ENCODE measurements at places on chromosomes 7 and 10.

DNA sequence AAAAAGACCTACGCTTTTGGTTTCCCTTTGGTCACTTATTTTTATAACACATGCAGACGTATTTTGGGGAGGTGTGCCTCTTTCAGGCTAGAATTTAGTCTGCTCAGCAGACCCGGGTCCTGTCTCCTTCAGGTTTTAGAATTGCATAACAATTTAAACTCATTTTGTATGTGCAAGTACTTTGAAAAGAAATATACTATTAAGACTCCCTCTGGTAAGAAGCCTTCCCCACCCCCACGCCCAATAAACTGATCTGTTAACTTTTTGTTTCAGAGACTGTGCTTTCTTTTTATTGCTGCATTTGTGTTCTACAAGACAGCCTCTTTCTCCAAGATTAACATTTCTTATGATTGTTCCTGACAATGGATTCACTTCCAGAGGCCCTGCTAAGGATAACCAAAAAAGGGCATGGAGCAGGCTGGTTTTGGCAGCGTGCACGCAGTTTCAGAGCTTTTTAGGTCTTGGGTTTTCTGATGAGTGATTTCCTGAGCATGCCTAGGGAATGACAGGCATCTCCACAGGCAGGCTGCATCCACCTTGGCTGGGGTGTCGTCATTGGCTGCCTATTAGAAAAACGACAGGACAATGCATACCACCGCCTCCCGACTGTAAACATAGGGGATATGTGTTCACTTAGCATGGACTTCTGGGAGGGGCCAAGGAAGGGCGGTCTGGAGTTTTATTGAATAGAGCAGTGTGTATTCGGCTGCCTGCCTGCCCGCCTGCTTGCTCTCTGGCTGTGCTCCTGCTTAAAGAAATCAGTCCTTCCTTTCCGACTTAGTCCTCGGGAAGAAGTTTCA, at the start of gene CALD1:
TSS of gene CALD1 (plus strand) at position 694 of the 800 bp plus-strand sequence. CDS start 88,100 bp downstream, outside the sequence.
- peak; percentile 97 for DNase-seq

GRCh38 chr7:136403591-136403990, 426.4 kb upstream of the MTPN start:
- no peak for DNase-seq

DNA sequence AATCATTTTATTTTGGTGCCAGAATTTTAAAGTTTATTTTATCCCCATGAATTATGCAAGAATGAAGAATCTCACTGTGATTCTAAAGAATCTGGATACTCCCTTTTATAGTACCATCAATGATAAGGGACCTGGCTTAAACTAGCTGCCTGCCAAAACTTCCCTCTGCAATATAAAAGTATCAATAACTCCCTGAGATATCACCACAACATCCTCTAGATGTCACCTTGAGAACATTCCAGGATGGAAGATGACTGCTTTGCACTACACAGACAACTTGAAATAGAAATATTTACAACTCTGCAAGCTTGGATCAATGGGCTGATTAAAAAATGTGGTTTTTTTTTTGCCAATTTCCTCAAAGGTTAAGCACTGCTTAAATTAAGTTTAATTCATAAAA, 142.1 kb downstream of the SLC25A13 start:
- DNase-seq, result no peak

DNA sequence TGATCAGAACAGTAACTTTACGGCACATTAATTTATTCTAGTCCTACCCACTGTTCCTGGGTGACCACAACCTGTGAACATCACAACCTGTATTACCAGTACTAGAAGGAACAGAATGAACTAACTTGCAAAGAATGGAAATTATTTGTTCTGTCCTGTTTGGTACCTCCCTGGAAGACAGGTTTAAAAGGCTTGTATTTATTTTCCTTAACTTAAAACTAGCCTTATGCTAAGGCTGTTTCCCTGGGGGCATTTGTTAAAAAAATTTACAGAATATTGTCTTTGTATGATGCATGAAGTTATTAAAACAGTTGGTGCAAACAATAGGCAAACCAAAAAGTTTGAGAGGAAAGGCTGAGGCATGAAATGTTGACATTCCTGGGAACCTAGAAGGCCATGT, 132.7 kb downstream of the DNAJC1 start:
- no peak for DNase-seq

DNA sequence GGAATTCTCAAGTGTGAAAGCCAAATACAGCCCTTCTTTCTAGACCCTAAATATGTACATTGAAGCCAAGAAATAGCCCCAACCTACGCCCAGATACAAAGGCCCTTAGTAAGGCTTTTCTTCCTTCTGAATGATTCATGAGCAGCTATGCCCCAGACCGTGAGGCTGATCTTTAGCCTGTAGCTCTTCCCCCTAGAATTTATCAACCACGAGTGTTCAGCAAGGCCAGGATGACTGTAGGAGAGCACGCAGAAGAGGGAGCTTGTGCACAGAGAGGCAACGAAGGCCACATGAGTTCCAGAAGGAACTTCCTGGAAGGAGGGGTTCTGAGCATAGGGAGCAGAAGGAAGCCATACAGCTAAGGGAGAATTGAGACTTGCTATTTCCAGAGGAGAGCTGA, 53.0 kb upstream of the HABP2 start:
- DNase-seq, result no peak

DNA sequence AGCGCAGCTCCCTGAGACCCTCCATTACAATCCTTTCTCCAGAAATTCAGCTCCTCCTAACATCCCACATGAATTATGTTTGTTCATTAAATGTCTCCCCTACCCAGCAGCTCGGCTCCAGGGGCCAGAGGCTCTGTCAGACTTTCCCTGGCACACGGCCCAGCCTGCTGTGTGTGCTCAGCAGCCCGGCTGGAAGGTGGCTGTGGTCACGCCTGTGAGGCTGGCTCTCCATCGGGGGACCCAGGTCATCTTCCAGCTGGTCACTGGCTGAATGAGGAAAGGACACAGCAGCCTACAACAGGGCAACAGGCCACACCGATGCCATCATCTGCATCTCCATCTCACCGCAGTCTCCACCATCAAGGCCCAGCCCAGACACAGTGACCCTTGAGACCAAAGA, 219.8 kb downstream of the MAD1L1 start:
- no peak for DNase-seq

DNA sequence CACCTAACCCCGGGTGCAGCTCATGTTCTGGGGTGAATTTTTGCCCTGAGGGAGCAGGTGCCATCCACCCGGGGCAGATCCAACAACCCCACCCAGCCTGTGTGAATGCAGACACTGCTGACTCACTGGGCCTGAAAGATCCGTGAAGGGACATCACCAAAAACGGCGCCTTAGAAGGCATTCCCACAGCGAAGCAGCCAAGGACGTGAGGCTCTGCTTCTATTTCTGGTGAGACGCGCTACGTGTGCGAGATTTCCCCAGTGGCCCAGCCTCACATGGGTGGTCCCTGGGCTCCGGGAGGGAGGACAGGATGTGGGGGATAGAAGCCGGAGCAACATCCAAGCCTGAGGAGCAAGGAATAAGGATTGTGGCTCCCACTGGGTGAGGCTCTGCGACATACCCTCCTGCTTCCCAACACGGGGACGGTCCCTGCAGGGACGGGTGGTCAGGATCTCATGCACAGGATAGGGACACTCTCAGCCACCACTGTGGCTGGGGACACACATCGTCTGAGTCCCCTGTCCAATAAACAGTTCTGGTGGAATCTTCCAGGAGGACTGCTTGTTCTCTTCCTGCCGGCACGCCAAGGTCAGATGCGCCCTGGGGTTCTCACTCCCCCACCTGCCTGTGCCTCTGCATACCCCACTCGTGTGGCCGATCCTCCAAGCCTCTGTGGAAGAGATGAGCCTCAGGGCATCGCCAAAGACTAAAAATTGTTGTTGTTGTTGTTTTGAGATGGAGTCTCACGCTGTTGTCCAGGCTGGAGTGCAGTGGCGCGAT, 70.2 kb downstream of the ZRANB1 start:
- DNase-seq, result no peak

- no peak for DNase-seq
These were observed 29.6 kb downstream of the CASP7 start for GRCh38 chr10:113709221-113709838.

GRCh38 chr7:73890555-73891147, 29.7 kb downstream of the TMEM270 start:
- DNase-seq, result no peak

GRCh38 chr7:103445228-103446048, 569 bp downstream of the SLC26A5 start:
- peak; percentile 60 for DNase-seq

DNA sequence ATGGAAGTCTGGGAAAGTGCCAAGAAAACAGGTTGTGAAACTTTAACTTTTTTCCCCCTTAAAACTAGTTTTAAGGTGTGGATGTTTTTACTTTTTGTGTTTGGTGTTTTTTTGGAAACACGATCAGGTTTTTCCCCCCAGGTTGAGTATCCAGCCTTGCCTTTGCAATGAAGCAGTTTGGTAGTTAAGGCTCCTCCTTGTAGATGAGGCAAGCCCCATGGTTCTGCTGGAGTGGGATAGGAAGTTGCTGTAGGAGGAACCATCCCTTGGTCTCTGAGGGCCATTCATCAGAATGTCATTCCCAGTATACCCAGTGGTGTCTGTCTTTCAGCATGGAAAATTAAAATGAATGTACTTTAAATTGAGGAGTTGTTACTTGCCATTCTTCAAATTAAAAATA, 2.7 kb downstream of the CUL1 start:
- DNase-seq, result peak; percentile 36

- peak; percentile 56 for DNase-seq
These were observed 155.1 kb downstream of the ETV1 start for GRCh38 chr7:13834328-13834761.

GRCh38 chr7:146479040-146479439, 362.4 kb downstream of the CNTNAP2 start:
- no peak for DNase-seq

- DNase-seq, result peak; percentile 14
These were observed 60.4 kb downstream of the LRRC17 start for GRCh38 chr7:102973096-102973802.

DNA sequence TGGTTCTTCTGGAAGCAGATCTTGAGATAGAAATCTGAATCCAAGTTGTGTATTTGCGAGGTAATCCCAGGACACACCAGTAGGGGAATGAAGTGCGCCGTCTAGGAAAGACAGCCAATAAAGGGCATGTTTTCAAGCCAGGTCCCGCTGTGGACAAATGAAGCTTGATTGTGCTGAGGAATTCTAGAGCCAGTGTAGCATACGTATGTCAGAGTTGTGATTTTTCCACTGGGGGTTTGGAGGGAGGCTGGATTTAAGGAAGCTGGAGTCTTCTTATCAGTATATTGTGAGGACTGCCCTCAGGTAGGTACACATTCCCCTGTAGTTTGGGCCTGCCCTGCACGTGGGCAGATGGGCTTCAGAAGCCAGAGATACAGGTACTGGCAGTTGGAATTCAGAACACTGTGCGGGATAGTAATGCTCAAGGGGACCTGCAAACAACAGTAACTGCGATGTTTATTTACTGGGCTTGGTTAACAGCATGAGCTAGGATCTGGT, 50.9 kb downstream of the GALNT11 start:
- peak; percentile 83 for DNase-seq

DNA sequence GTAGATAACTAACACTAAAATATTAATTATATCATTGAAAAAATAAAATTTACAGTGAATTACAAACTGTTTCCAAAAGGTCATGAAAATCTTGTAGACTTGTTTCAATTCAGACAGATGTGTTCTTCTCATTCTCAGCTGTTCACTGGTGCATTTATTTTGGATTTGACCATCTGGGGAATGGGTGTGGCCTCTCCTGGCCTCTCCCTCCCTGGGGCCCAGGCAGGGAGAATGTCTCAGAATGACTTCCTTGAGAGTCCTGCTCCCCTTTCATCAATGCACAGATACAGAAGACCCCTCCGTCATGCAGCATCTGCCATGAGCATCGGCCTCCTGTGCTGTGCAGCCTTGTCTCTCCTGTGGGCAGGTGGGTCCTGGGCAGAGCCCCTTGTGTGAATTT, 192.8 kb upstream of the PRSS58 start:
- no peak for DNase-seq

GRCh38 chr10:93680412-93681047, 21.9 kb downstream of the FRA10AC1 start:
- peak; percentile 27 for DNase-seq

GRCh38 chr10:93065675-93066543, 5.3 kb downstream of the CYP26C1 start:
- peak; percentile 74 for DNase-seq

- no peak for DNase-seq
These were observed 8.9 kb downstream of the ZMIZ1 start for GRCh38 chr10:79077488-79078173.

GRCh38 chr7:118872568-118872967, 648.1 kb downstream of the ANKRD7 start:
- DNase-seq, result no peak

DNA sequence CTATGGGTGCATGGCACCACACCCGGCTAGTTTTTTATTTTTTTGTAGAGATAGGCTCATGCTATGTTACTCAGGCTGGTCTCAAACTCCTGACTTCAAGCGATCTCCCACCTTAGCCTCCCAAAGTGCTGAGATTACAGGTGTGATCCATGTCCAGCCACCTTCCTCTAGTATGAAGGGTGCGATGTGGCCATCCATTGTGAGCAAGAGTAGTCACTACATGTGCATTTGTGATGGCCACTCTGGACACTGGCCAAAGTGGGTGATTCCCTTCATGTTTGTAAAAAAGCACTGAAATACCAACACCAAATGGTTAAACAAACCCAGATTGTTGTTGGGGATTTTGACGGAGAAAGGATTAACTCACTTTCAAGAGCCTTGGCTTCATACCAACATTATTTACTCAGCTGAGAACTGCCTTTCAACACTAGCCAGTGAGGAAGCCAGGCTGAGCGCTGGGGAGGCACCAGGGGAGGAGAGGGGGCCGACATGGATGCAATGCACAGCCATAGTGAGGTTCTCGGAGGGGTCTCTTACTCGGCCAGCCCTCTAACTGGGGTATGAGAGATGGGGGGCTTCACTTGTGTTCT, 198.1 kb upstream of the LYZL2 start:
- no peak for DNase-seq

GRCh38 chr7:65462148-65462716, 88.6 kb downstream of the ZNF92 start:
- no peak for DNase-seq

- no peak for DNase-seq
These were observed 124.3 kb downstream of the NEURL1 start for GRCh38 chr10:103617602-103618385.

- DNase-seq, result no peak
These were observed 49.8 kb downstream of the SPOCK2 start for GRCh38 chr10:72038458-72039001.

DNA sequence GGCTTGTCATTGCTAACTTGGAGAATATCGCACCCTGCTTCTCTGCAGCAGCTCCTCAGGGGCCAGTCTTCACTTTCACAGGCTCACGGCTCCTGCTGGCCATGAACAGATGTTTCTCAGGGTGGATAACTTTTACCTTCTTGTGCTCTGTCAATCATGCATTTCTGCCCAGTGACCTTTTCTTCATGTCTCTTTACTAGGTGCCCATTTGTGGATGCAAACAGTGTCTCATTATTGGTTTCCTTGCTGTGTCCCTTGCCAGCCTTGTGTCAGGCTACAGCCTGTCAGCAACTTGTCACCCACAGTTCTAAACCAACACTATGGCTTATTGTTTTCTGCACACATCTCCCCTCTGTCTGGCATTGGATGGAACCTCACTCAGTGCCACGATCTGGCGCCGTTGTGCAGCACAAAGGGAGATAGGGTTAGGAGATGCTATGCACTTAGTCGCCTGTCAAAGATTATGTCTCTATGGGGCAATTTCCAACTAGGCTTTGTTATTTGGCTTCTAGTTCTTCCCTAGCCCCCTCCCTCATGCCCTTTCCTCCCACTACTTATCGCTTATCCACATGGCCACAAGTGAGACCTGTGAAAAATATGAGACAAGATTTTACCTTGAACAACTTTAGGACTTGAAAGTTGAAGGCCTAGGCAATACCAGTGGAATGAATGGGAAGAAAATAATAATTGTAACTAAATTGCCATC, 45.7 kb upstream of the NXPH1 start:
- no peak for DNase-seq
